ENCODE measurements at places on chromosomes 4 and X.

DNA sequence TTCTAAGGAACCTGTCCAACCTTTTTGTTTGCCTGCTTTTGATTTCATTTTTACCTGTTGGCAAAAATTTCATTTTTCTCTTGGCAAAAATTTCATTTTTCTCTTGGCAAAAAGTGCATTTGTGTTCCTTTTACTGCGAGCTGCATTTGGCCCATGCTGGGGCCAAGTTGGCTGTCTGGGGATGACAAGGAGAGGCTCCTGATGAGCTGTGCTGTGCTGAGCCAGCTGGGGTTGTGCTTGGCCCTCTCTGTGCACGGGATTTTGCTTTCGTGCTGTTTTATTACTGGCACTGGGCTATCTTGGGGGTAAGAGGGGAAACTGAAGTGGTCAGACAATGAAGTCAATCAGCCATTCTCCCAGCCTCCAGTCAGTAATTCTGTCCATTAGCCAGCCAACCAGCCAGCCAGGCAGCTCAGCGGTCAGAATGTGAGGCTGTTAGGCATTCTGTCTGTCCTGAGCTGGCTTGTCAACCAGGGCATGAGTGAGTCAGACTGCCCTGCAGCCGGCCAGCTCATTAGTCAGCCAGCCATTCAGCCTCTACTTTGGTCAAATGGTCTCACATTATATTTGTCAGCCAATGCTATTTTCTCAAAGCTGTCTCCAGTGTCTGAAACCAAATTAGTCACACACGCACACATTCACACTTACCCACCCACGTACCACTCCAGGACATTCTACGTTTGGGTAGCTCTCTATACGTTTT lies 56.9 kb upstream of the PRPS1 start:
- DNase-seq: no peak

DNA sequence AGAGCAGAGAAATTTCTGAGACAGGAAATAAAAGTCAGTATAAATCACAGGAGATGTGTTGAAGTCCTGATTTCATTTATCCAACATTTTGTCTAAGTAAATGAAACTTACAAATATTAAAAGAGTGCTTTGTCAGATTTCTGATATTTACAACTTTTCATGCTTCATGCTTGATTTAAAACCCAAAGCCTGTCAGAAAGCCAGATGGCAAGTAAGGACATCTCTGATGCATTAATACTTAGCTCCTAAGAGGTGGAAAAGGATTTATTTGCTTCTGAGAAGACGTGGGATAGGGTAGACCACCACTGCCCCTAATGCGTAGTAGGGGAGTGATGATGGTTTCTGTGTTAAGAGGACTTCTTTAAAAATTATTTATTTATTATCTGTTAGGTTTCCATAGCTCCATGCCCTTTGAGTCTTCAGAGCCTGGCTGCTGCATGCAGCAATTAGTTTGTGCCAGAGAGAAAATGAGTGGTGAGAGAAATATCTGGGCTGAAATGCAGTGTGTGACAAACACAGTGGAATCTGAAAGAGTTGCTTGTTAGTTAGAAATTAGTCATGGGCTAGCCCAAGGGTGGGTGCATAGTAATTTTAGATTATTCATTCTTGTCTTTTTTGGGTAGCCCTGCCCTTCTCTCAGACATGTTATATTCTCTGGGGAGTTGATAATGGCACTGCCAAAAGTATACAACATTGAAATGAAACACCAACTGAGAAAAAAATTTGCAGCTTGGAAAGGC lies 333.8 kb downstream of the C4orf33 start:
- DNase-seq: no peak

DNA sequence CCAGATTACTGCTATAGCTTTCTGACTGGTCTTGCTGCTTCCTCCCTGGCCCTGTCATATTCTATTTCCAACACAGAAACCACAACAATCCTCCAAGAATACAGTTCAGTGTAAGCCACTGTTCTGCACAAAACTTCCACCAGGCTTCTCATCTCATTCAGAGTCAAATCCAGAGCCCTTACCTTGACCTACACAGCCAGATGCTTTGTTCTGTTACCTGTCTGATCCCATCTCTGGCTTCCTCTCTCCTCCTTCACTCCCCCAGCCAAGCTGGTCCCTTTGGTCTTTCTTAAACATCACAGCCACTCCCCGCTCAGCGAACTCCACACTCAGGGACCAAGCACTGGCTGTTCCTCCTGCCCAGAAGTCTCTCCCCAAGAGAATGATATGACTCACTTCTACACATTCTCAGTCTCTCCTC lies 84.8 kb upstream of the BMP2K start:
- DNase-seq: no peak

DNA sequence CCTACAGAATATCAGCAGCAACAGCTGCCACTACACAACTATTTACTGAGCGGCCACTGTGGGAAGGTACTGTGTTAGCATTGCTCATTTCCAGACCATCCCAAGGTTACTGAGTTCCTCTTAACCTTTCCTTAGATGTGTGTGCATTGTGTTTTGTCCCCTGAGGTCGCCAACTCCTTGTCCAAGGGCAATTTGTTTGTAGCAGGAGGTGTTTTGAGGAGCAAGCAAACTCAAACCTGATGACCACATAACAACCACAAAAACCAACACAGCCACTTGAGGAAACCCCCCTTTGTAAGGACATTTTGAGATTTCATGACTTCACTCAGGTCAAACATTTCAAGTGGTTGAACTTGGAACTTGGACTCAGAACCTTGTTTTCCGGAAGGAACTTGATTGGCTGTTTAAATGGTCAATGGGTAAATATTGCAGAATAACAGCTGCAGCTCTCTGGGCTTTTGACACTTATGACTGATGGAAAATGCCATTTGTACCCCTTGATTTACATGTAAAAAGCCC lies 122.3 kb downstream of the MID1IP1 start:
- no peak for DNase-seq

DNA sequence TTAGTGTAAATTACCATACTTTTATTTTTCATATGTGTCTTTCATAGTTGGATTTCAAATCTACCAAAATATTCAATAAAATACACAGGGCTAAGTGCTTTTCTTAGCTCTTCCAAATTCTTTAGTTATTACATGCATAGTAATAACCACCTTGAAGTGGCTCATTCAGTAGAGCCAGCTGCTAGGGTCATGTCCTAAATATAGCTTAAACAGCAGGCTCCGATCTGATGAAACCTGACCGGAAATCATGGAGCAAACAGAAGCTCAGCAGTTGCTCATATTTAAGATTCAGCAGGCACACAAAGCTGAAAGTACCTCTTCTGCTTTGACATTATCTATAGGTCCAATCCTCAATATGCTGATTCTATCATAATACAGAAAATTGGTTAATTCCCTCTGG lies 1470.4 kb downstream of the ADGRL3 start:
- DNase-seq: no peak

DNA sequence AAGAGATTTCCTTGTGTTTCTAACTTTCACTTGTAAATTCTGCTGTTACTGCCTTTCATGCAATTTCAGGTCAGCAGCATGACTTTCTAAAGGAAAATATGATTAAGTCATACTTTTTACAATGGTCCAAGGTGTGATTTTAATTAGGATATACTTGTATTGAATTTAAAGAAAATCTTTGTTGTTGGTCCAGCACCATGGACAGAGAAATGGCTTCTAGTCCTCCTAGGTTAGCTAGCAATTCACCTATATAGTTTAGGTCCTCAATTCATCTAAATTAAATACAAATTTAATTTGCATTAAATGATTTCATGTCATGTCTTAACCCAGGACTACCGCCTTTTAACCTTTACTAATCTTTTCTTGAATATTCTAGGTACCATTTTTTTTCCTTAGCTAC lies 304.9 kb upstream of the RPS6KA3 start:
- DNase-seq: no peak

DNA sequence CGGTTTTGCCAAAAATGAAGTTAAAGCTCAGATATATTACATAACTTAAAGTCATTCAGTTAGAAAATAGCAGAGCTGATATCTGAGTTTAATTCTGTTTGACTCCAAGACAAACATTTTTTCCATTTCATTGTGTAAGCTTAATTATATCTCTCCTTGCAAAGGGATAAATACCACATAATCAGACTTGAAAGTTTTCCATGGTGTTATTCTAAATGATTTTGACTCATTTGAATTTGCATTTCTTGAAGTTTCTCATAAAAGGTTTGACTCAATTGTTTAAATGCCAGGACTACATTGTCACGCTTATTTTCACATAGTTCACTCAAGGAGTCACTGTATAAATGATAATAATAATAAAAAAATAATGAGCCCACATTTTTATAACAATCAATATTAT lies 39.4 kb upstream of the DDX60 start:
- DNase-seq: no peak

GRCh38 chrX:135384161-135384836 lies 37.4 kb upstream of the SMIM10L2A start:
- DNase-seq: peak; percentile 72

DNA sequence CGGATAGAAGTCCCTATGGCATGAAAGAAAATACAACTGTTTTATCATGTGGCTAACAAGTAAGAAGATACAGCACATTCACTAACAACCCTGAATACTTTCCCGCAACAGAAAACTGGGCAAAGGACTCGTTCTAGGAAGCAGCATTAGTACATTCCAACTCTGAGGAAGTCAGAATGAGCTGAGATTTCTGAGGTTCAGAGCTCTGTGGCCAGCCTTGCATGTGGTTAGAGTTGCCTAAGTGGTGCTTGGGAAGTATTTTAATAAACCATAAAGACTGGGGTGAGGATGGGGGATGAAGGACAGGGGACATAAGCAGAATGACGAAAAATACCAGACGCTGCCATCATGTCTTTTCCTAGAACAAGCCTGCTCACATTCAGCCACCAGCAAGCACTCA lies 82.2 kb downstream of the EFHC2 start:
- DNase-seq: no peak

DNA sequence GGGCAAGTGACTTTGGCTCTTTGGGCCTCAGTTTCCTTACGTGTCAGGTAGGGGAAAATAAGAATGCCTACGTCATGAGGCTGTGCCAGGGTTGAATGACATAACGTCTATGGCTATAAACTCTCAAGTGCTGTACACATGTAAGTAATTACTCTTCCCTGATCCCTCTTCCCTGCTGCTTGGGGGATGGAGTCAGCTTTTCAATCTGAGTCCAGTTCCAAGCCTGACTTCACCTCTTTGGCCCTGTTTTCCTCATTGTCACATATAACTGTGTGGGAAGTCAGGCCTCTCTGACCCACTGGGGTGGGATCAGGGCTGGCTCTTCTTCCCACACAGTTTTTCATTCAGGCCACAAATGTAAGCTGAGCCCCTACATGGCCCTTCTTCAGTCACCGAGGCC lies 11.4 kb upstream of the CITED1 start:
- DNase-seq: no peak

GRCh38 chr4:10030972-10031667 lies 9.8 kb upstream of the SLC2A9 start:
- no peak for DNase-seq

DNA sequence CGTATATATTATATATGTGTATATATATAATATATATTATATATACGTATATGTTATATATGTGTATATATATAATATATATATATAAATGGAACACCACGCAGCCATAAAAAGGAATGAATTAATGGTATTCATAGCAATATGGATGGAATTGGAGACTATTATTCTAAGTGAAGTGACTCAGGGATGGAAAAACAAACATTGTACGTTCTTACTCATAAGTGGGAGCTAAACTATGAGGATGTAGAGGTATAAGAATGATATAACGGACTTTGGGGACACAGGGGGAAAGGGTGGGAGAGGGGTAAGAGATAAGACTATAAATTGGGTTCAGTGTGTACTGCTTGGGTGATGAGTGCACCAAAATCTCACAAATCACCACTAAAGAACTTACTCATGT lies 1388.9 kb downstream of the C4orf33 start:
- DNase-seq: no peak

- DNase-seq: no peak
Observed at GRCh38 chrX:108833993-108834392, 97.6 kb upstream of the IRS4 start.

DNA sequence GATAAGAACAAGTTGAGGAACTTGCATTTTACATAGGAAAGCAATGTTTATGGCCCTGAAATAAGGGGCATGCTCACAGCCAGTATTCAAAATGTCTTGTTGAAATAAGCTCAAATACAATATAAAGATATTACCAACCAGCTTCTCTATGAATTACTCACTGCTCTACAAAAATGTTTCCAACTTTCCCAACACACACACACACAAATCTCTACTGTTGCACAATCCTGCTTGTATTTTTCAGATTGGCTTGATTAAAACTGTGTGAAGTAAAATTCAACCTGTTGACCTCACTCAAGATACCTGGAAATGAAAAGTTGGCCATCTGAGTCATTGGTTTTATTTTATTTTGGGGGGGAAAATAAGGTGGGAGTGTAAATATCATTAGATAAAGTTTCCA lies 128.6 kb downstream of the CHIC2 start:
- DNase-seq: no peak

DNA sequence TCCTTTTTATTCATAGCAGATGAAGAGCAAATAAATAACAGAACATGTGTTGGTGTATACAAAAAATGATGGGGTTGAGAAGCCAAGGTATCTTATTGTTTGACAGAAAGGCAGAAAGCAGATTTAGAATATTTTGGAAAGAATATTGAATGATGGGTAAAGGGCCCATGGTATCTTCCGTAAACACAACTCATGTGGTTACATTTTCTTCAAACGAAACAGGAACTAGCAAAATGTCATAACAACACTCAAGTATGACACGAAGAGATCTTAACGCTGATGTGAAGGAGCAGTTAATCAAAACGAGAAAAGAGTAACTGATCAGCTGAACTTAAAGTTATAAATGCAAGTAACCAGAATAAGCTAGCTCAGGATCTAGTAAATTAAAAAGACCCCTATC lies 195.7 kb upstream of the GK2 start:
- DNase-seq: no peak

GRCh38 chrX:8841911-8842310 lies 40.7 kb upstream of the FAM9A start:
- no peak for DNase-seq

DNA sequence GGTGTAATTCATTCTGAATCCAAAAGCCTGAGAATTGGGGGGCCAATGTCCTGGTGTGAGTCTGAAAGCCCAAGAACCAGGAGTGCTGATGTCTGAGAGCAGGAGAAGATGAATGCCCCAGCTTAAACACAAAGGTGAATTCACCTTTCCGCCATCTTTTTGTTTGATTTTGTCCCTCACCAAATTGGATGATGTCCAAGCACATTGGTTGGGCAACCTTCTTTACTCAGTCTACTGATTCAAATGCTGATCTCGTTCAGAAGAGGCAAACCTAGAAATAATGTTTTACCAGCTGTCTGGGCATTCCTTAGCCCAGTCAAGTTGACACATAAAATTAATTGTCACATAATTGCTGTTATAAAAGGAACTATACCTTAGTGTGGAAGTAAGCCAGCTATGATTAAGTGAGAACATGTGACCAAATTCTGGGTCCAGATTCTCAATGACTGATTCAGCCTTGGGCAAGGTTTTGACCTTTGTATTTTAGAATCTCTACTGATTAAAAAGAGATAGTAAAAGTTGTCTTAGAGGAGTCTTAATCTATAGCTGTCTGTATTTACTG lies 34.5 kb upstream of the SLC4A4 start:
- DNase-seq: no peak

- no peak for DNase-seq
Observed at GRCh38 chr4:81429031-81429430, 42.7 kb downstream of the RASGEF1B start.

Measured in central memory CD4-positive, alpha-beta T cell (primary cell).